ENCODE measurements at places on chromosomes 12 and 14.

DNA sequence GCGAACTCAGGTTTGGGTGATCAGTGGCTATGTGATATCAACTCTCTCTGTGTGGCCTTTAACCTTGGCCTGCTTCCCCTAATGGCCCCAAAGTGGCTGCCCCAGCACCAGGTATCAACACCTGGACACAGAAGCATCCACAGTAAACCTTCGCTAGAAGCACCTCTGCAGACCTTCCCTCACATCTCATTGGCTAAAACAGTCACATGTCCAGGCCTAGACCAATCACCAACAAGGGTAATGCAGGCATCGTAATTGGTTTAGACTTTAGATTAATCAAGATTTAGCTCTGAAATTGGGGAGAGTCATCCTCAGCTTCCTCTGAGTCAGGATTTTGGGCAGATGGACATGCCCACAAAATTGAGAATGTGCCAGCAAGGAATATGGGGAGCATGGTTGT, 92.5 kb upstream of the MYL2 start:
- DNase-seq, result no peak

DNA sequence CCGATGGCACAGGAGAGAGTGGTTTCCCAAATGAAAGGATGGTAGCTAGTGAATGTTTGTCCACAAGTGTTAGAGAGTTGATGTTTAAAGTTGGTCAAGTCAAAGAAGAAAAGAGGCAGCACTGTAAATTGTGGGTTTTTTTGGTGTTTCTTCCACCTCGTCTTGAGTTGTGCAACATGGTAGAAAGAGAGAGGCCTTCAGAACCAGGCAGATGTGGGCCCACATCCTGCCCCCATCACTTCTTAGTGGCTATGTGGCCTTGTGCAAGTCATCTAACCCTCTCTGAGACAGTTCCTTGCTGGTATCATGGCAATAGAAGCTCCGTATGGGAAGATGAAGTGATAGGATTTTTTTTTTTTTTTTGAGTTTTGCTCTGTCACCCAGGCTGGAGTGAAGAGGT, 60.8 kb downstream of the NDUFA12 start:
- no peak for DNase-seq

DNA sequence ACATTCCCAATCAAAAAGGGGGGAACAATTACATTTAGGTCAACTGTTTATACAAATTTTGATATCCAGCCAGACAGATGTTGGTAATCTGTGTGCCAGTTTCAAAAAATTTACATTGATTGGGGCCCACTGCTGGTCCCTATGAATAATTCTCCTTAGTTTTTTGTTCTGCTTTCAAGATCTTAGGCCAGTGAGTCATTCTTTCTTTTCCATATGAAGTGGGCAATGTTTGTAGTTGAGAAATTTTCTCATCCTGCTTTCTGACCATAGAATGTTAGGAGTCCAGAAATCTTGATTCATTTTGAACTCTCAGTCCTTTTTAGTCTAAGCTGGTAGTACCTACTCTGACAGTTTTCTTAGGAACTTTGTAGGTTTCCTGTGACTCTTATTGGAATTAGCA, 244.3 kb downstream of the DIO2 start:
- no peak for DNase-seq

- no peak for DNase-seq
Observed at GRCh38 chr12:120822832-120823503, 81.2 kb downstream of the SPPL3 start.

DNA sequence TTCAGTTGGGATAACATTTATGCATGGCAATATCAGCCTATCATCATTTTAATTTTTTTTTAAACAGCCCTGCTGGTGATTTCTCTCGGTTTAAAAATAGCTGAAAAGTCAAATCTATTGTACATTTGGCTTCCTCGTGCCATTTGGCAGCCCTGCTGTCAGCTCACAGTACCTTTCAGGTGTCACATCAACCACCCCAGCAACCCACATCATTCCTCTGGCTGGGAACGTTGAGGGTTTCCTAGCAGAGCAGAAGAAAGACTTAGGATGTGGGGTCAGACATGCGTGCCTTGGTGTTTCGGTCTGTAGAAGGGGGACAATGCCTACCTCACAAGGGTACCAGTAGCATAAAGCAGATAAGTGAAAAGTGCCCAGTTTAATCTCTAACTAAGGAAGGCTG, 15.8 kb downstream of the PEBP1 start:
- no peak for DNase-seq

GRCh38 chr14:81231540-81231939, 10.8 kb upstream of the GTF2A1 start:
- no peak for DNase-seq

DNA sequence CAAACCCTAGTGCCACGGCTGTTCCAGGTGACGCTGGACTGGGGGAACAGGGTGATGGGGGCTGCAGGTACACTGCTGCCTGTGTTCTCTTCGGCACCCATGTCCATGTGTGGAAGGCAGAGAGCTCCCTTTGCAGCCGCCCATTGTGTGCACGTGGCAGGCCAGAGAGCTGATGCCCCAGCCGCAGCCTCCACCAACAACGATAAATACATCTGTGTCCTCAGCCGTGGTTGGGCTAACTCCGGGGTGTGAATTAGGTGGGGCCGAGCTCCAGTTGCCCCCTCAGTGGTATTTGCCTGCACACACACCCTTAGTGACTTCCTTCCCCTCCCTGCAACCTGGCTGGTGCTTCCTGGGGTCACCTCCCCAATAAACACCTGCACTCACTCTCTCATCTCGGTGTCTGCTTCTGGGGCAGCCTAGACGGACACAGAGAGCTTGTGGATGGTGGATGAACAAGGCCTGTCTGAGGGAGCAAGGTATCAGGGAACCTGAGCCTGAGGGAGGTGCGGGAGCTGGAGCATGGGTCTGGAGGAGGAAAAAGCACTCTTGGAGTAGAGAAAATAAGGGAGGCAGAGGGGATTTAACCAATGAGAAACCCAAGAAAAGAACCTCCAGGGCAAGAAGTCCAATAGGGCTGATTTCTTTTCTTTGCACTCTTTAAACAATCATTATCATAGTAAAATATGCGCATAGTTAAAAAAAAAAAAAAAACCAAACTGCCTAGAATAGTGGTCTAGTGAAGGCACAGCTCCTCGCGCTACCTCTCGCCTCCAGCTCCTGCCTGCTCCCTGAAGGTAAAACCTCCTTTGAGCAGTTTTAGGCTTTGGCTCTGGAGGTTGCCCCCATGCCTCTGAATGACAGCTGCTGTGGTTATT, 112.6 kb downstream of the ZNF664 start:
- DNase-seq, result no peak

- peak; percentile 88 for DNase-seq
Observed at GRCh38 chr12:77031745-77032144, 33.6 kb downstream of the E2F7 start.

GRCh38 chr14:29273513-29273912, 506.9 kb downstream of the FOXG1 start:
- DNase-seq, result no peak

GRCh38 chr14:96227428-96227827, 22.8 kb downstream of the BDKRB2 start:
- DNase-seq, result no peak

DNA sequence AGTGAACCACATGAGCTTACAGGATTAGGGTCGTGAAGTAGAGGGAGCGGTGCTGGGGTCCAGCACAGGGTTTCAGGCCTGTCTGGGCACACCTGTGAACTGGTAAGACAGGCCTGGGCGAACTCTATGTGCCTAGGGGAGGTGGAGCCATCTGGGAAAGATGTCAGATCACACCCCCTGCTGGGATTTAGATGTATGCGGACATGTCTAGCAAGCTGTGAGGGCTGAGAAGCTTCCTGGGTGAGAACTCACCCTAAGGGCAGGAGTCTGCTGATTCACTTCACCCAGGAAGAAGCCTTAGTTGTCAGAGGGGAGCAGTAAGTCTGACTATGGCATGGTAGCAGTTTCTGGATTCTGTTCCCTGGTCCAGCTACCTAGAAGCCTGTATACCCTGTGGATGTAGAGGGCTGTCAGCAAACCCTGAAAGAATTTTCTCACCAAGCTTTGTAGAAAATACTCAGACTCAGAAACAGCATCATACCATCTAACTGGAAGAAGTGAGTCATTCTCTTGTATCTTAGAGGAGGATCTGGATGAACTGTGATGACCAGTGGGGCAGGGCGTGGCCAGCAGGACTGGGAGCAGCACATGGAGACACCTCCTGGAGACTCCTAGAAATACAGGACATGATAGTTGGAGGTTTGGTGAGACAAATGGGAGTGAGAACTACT, 11.2 kb upstream of the PYGL start:
- DNase-seq, result peak; percentile 95

DNA sequence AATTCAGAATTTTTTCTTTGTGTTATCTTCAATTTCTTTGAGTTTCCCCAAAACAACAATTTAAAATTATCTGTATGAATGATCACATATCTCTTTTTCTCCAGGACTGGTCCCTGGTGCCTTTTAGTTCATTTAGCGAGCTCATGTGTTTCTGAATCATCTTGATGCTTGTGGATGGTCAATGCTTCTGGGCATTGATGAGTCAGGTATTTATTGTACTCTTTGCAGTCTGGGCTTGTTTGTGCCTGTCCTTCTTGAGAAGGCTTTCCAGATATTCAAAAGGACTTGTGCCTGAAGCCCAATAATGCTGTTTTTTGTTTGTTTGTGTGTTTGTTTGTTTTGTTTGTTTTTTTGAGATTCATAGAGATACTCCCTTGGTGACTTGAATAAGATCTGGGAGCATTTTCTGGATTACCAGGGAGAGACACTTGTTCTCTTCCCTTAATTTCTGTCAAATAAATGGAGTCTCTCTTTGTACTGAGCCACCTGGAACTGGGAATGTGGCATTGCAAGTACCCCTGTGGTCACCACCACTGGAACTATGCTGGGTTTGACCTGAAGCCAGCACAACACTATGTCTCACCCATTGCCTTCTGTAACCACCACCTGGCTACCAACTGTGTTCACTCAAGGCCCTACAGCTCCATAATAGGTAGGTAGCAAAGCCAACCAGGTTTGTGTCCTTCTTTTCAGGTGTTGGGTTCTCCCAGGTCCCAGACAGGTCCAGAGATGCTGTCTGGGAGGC, 56.3 kb downstream of the SLC6A15 start:
- DNase-seq, result no peak

- no peak for DNase-seq
Observed at GRCh38 chr14:52254086-52254485, 13.4 kb upstream of the PTGDR start.

DNA sequence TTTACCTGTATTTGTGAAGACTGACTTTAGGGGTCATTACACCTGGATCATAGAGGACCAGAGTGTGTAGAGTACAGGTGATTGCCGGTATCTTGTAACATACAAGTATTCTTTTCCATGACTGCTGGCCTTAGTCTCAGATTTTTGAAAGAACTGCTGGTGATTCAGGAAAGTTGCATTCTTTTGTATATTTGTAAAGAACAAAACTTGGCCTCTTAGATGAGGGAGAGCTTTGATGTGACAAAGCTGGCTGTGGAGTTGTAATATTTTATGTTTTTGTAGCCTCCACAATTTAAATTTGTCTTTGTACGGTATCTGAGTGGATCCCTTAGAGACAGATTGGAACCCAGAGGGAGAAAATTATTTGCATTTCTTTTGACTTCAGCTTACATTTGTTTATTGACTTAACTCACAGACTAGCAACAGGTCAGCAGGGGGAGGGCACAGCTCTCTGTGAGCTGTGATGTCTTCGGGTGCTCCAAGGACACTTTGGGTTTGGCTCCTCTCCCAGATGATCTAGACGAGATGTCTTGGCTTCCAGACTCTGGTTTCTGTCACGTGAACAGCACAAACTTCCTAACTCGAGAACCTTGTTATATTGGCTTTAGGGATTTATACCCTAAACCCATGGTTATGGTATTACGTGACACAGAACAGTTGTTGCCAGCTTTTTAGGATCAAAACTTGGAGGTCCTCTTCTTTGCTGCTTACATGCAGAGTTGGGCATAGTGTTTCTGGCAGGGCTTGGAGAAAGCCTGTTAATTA, 65.9 kb downstream of the DAAM1 start:
- no peak for DNase-seq

- DNase-seq, result no peak
Observed at GRCh38 chr12:108462686-108463085, 52.4 kb upstream of the FICD start.

- no peak for DNase-seq
Observed at GRCh38 chr14:81178063-81178462, 42.7 kb downstream of the GTF2A1 start.

- no peak for DNase-seq
Observed at GRCh38 chr14:96168581-96168980, 36.1 kb upstream of the BDKRB2 start.

- DNase-seq, result peak; percentile 77
Observed at GRCh38 chr14:23094666-23095195, at the start of gene ACIN1. TSS of gene ACIN1 (minus strand) at chr14:23095136. CDS start at chr14:23095112, 24 bp downstream.

GRCh38 chr12:11731455-11731854, 82.0 kb downstream of the ETV6 start:
- peak; percentile 34 for DNase-seq

DNA sequence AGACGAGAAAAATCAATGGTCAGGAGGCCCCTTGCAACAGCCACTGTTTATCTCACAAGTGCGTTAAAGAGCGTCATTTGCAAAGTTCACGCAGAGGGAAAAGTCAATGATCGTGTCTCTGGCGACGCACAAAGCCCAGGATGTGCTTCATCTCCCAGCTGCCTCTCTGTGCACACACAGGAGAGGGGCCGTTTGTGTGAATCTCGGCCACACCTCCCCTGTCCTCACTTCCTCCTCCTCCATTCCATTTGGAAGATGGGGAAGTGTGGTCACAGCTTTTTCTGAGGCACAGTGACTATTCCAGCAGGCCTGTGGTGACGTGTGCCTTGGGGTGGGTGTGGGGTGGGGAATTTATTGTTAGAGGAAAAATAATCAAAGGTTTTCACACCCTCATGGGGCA, 90.4 kb downstream of the RBM19 start:
- no peak for DNase-seq

DNA sequence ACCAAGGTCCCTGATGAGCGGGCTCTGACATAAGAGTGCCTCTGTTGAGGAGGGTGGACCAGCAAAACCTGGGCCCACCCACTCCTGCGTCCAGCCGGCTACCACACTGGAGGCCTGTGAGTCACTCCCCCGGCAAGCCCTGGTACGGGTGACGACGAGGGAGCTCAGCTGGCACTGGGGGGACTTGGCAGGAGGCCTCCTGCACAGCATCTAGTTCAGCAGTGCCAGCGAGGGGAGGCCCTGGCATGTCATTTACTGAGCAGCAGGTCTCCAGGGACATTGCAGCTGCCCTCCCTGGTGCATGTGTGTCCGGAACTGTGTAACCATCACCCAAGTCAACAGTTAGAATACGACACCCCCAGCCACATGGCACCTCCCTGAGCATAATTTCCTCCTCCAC, 24.4 kb downstream of the CD9 start:
- no peak for DNase-seq

DNA sequence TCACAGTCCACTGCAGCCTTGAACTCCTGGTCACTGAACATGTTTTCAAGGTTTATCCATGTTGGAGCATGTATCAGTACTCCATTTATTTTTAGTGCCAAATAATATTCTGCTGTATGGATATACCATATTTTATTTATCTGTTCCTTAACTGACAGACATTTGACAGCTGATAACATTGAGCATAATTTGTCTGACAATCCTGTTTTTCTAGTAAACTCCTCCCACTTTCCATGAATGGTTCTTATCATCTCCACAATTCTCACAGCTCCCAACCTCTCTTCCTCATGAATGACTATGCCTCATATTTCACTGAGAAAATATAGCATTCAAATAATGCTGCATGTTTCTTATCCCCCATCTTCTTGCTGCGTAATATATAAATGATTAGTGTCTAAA, 33.3 kb downstream of the COCH start:
- DNase-seq, result no peak

All from ACHN (cell line).